ENCODE measurements at places on chromosomes 1 and 21. TPM values are rescaled to one million over a fixed set of nuclear protein-coding genes. Genes with fewer than 3 reads are reported as not detected.

The OR2T2 gene
- total RNA-seq: not detected

The STYXL2 gene
- total RNA-seq: not detected

The DDAH1 gene
- total RNA-seq: 168 TPM

The C1orf115 gene
- total RNA-seq: 1.9 TPM

The SPRR2G gene
- not detected for total RNA-seq
